ENCODE measurements at places on chromosomes 7 and 10.

- no peak for DNase-seq
These were observed 9.0 kb upstream of the STARD3NL start for GRCh38 chr7:38168890-38169570.

DNA sequence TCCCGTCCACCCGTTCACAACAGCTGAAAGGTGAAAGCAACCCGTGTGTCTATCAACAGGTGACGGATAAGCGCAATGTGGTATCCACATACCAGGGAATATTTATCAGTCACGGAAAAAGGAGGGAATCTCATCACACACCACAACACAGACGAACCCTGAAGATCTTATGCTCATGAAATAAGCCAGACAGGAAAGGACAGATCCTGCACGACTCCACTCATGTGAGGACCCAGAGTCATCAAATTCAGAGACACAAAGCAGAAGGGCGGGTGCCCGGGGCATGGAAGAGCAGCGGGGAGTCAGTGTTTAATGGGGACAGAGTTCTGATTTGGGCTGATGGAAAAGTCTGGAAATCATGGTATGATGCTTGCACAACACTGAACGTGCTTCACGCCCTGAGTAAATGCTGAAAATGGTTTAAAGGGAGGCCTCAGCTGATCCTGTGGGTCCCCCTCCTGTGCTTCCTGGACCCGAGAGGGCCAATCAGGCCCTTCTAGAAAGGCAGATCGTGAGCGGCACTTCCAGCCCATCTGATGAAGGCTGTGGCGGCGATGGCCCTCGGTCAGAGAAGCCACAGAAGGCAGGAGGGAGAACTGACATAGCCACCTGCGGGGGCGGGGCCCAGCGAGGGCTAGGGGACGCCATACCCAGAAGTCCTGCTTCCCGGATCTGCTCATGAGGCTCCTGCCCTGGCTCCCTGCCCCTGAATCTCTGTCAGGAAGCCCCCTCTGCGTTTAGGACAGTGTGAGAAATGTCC is 19.1 kb downstream of the WDR86 start:
- DNase-seq = no peak

- no peak for DNase-seq
These were observed 35.0 kb downstream of the SH3PXD2A start for GRCh38 chr10:103820101-103821062.

DNA sequence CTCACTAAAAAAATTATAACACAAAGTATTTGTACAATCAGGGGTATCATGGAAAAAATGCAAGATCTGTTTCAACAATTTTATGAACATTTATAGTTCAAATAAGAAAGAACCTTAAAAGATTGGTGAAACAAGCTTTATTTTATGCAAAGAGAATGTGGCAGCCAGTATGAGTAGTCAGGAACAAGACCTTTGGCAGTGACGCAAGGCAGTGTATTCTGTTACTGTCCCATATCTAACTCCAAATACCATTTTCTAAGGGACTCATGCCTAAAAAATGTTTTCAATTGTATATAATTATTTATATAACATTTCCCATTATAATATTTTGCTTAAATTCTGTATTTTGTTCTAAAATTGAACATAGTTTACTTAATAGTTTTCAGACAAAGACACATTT is 19.1 kb upstream of the FAM53B start:
- DNase-seq = no peak

DNA sequence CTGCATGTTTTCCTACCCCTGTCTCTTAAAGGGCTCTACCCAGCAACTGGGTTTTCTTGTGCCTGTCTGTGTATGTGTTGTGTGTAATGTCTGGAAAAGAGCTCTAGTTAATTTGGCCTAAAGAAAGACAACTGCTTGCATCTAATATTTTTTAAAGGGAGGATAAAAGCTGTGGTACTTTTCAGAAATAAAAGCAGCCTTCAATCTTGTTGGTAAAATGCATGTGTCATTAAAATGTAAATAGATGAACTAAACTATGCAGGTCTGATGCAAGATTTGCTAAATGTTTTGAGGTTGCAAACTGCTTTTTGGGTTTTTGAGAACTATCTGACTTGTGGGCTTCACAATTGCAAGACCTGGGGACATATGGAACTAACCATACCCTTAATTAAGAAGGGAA is 445.3 kb downstream of the HTR7 start:
- no peak for DNase-seq

DNA sequence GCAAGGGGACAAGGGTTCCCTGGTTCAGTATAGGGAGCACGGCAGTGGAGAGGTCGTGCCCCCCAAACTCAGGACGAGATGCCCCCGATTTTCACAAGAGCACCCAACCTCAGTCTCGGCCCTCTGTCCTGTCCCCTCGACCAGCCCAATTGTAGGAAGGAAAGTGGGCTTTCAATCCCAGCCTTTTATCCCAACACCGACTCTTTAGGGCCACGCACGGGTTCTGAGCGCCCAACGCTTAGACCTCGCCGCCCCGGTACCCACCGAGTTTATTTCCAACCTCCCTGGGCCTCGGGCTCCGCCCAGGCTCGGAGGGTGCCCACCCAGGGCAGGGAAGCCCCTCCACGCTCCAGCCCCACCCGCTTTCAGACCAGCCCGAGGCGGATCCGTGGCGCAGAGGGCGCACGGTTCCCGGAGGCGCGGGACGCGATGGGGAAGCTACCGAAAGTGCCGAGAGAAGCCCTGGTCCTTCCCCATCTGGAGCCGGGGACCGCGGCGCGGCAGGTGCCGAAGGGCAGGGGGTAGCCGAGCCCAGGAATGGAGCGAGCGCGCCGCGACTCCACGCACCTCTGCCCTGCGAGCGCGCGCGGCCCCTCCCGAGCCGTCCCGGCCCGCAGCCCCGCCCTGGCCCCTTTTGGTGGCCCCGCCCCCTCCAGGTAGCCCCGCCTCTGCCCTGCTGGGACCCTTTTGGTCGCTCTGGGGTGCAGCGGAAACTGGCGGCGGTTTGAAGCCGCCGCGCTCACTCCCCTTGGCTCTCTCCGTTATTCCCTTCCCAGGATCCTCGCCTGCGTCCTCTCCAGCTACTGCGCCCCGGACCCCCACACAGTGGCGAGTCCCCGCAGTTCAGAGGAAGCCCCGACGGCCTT is 20.4 kb downstream of the GRID2IP start:
- DNase-seq = no peak

GRCh38 chr10:12241810-12242529 is 46.0 kb downstream of the CDC123 start:
- no peak for DNase-seq

Measured in AG09309 (cell line).